ENCODE measurements at places on chromosomes 6 and 20.

DNA sequence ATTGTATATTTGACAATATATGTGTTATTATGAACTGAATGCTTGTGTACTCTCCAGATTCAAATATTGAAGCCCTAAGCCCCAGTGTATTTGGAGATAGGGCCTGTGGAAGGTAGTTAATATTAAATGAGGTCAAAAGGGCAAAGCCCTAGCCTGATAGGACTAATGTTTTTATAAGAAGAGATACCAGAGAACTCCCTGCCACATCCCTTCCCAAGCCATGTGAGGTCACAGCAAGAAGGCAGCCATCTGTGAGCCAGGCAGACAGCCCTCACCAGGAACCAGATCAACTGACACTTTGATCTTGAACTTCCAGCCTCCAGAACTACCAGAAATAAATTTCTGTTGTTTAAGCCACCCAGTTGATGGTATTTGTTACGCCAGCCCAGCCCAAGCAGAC is 36.4 kb upstream of the FBXL4 start:
- DNase-seq, result no peak

- no peak for DNase-seq
Measured at GRCh38 chr6:15343490-15344191, 97.8 kb downstream of the JARID2 start.

DNA sequence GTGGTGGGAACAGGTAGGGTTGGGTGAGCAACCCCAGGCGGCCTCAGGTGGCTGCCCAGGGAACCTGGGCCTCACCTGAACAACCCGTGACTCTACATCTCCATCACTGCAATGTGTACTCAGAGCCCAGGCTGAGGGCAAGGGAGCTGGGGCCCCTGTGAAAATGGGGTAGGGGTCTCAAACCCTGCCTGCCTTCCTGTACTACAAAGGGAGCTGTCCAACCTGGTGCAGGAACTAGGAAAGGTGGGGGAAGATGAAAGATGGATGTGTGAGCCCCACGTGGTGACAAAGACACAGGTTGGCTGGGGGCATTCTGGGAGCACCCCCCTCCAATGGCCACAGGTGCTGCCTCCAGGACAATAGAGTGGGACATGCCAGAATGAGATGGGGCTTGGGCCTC is 62.1 kb upstream of the SLC2A12 start:
- no peak for DNase-seq

- DNase-seq, result peak; percentile 47
Measured at GRCh38 chr20:380763-381580, 412 bp downstream of the TRIB3 start.

- no peak for DNase-seq
Measured at GRCh38 chr6:166587631-166588413, 1.3 kb upstream of the RAMACL start.

GRCh38 chr20:63167918-63168520 is 47.9 kb downstream of the YTHDF1 start:
- no peak for DNase-seq

DNA sequence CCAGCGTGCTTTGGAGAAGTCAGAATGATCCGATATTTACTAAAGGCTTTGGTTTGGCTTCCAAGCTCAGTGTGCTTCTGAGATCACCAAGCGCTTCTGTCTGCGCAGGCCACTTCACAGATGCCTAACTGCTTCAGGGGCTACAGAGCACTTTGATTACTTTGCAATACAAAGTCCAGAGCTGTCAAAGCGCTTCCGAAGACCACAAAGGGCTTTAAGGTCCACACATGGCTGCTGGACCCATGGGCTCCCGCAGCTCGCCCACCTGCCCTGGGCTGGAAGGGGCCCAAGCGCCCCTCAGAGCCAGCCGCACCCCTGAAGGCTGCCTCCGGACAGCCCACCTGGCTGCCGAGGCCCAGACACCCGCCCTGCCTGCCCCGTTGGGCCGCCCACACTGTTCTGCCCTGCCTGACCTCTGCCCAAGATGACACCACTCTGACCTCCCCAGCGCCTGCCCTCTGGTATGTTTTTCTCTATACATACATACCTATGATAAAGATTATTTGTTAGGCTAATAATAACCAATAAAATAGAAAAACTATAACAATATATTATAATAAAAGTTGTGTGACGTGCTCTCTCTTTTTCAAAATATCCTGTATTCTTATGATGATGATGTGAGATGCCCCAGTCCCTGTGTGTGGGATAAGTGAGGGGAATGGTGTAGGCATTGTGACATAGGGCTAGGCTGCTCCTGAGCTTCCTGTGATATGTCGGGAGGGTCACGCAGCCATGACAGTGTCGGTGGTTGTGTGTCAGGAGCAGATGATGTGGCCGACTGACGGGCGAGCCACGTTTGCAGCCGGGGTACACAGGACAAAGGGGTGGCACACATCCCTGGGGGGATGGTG is 22.6 kb downstream of the DYNLT1 start:
- DNase-seq, result no peak

- no peak for DNase-seq
Measured at GRCh38 chr6:93299622-93300021, 119.7 kb downstream of the EPHA7 start.

DNA sequence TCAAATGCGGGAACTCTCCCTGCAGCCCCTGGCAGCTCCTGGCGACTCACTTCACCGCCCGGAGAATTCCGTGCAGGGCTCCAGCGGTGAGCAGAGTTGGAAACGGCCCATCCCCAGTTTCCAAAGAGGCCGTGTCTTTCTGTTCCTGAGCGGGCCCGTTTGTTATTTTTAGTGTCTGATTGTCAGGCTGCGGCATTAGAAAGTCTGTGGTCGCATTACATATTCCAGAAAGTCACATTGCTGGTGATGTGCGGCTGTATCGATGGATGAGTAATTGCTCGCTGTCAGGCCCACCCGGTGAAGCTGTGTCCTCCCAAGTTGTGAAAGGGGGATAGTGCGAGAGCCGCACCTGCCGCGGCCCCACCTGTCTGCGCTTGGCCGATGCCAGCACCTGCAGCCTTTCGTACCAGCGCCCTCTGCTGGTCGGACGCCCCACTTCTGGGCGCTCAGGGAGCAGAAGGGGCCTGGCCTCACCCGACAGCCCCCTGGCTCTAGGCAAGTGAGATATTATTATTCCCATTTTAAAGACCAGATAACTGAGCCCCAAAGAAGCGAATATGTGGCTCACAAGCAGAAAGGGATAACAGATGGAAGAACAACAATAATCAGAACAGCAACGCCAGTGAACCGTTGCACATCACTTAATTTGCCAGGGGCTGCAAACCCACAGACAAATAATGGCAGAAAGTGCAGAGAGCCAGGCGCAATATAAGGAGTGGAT is 244.9 kb downstream of the TSHZ2 start:
- peak; percentile 83 for DNase-seq

DNA sequence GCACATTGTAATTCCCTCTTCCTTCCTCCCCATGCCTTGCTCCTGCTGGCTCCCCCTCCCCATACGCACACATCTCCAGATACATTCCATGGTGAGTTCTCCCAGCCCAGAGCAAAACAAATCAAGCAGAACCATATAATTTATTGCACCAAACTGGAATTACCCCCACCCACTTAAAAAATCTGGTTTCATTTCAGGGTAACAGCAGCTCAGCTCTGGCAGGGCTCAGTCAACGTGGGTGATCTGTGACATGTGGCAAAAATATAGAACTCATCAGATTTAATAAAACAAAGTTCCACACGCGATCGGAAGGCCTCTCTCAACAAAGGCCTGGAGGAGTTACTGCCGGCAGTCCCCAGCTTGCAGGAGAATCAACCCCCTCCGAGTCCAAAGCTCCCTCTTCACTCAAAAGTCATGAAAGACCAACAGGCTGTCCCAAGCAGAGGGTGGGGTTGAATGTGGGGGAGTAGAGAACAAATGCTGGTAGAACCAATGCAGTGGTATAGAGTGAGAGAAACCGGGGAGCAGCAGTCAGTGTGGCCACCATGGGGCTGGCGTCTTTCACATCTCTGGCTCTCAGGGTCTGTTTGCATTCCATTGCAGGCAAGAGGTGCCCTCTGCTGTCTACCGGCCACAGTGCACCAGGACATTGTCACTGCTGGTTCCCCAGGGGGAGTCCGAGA is 323.3 kb upstream of the NT5E start:
- DNase-seq, result no peak

- no peak for DNase-seq
Measured at GRCh38 chr6:12886961-12887775, 170.6 kb downstream of the PHACTR1 start.

DNA sequence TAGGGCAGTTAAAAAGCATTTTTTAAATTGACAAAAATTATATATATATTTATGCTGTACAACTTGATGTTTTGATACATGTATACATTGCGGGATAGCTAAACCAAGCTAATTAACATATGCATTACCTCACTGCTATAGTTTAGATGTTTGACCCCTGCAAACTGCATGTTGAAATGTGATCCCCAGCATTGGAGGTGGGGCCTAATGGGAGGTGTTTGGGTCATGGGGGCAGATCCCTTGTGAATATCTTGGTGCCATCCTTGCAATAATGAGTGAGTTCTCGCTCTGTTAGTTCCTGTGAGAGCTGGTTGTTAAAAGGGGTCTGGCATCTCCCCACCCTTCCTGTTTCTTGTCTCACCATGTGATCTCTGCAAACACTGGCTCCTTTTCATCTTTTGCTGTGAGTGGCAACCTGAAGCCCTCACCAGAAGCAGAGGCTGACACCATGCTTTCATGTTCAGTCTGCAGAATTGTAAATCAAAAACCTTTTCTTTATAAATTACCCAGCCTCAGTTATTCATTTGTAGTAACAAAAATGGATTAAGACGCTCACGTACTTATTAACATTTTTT is 111.8 kb downstream of the MCHR2 start:
- DNase-seq, result no peak

DNA sequence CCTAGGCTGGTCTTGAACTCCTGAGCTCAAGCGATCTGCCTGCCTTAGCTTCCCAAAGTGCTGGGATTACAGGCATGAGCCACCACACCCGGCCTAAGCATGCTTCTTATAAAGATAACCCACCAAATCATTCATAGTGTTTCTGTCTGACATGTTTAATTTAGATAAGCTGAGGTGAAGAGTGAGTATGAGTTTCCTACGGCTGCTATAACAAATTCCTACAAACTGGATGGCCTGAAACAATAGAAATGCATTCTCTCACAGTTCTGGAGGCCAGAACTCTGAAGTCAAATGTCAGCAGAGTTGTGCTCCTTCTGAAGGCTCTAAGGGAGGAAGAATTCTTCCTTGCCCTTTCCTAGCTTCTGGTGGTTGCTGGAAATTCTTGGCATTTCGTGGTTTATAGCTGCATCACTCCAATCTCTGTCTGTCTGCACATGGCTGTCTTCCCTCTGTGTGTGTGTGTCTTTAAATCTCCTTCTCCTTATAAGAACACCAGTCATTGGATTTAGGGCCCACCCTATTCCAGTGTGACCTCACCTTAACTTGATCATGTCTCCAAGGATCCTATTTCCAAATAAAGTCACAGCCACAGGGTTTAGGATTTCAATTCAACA is 29.9 kb downstream of the MAPK13 start:
- no peak for DNase-seq

DNA sequence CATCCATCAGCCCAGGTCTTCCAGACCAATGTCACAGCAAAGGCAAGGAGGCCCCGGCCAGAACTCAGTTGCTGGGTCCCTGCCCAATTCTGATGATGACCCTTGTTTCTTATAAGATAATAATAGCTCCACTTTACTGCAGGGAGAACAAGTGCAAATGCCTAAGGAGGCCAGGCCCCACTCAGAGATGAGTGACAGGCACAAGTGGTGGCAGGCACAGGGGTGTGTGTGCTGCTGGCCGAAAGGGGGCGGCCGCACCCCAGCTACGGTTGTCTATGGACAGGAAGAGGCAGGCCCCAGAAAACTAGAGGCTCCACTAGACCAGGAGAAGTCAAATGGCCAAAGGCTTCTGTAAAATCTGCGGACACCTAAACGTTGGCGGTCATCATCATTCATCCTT is 28.6 kb downstream of the GNAS-AS1 start:
- DNase-seq, result no peak

DNA sequence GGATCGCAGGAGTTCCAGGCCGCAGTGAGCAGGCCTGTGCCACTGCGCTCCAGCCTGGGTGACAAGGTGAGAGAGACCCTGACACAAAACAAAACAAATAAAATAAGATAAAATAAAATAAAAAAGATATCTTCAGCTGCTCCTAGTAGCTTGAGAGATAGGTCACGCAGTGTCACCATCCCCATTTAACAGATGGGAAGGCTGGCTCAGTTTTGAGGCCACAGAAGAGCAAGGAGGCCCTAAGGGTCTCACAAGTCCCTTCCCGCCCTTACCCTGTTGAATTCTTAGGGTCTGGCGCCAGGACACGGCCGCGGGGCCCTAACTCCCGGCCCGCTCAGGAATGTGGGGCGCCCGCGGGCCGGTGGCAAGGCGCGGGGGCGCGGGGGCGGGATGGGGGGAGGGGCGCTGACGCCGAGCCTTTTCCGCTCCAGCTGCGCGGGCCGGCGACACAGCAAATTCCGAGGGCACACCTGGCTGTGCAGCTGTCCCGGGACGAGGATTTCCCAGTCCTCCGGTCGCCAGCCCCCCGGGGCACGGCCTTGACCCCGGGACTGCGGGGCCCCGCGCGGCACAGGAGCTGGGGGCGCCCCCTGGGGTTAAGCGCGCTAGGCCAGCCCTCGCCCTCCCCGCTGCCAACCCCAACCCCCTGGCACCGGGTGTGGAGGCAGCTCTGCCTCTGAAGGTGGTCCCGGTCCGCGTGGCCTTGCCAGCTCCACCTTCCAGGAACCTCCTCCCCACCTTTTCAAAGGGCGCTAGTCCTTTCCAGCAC is 10.3 kb upstream of the R3HDML start:
- peak; percentile 10 for DNase-seq
